ENCODE measurements at places on chromosomes 11 and 22. TPM values are rescaled to one million over a fixed set of nuclear protein-coding genes. Genes with fewer than 3 reads are reported as not detected.

The MFNG gene
- 22.3 TPM for total RNA-seq

- DNase-seq = no peak
Observed at GRCh38 chr11:34364102-34364501, 6.3 kb upstream of the ABTB2 start.

DNA sequence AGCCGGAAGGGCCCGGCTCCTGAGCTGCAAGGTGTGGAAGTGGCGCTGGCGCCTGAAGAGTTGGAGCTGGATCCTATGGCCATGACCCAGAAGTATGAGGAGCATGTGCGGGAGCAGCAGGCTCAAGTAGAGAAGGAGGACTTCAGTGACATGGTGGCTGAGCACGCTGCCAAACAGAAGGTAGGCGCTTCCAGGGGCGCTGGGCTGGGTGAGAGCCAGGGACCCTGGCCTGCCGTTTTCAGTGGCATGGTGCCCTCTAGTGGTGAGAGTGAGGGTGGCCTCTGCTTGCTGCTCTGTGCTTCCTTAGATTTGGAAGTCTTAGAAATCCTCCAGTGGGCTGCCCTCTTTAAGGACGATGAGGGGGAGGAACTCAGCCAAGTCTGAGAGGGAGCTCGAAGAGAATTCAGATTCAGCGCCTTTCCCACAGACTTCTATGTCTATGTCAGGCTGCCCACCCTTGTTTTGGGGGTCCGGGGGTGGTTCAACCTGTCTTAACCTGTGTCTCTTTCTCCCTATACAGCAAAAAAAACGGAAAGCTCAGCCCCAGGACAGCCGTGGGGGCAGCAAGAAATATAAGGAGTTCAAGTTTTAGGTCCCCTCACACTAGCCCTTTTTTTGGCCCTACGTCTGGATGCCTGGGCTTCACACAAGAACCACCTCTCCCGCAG, 1.8 kb upstream of the PACS1 start:
- DNase-seq = peak; percentile 81

DNA sequence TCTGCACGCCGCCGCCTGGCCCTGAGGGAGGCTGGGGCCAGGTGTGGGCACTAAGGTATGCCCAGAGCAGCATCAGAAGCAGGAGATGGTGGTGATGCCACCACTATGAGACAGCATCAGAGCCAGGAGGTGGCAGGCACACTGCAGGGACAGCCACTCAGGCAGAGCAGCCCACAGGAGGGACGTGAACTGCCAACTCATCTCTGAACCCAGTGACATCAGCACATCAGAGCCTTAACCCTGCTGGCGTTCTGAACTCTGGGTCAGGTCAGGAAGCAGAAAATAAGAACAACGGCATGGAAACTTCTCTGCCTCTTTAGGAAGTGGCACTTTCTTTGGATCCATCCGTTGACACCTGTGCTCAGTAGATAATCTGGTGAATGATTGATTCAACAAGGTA, 14.7 kb upstream of the IFT27 start:
- no peak for DNase-seq

- DNase-seq = no peak
Observed at GRCh38 chr11:16034074-16034473, 322.3 kb downstream of the SOX6 start.

The MYO7A gene
- total RNA-seq = 16.7 TPM

DNA sequence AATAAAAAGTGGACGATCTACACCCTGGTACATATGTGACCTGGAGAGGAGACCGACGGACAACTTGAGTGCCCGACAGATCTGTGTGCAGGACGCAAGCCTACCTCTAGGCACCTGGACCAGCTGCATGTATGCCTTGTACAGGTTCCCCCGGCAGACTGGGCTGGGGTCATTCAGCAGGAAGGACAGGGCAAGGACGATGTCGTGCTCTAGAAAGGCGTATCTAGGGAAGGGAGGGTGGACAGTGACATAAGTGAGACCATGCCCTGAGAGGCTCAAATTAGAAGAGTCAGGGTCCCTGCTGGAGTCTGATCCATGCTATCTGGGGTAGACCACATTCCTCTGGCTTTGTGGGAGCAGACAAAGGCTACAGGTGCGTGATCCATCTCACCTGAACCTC, 7.9 kb downstream of the RSPH14 start:
- DNase-seq = no peak

DNA sequence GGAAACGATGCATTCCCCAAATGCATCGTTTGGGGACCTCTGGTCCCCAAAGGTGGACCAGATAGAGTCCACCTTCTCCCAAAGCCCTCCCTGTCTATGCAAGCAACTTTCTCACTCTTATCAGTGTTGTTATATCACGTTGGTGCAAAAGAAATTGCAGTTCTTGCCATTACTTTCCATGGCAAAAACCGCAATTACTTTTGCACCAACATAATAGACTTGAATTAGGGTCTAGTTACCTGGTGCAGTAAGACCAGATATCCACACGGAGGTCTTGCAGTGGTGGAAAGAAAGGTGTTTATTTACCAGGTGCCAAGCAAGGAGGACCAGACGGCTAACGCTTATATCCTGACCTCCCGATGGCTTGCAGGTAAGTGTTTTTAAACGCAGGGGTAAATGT, 129.0 kb downstream of the MIAT start:
- no peak for DNase-seq

The SLC25A45 gene
- total RNA-seq = 12.0 TPM

The ZNF214 gene
- 8.3 TPM for total RNA-seq

GRCh38 chr11:76615950-76616349, 54.6 kb downstream of the LRRC32 start:
- DNase-seq = peak; percentile 48

The P2RY6 gene
- 3.6 TPM for total RNA-seq

- no peak for DNase-seq
Observed at GRCh38 chr11:114832532-114833125, 154.3 kb downstream of the NXPE2 start.

The SCGB1C1 gene
- total RNA-seq = not detected

DNA sequence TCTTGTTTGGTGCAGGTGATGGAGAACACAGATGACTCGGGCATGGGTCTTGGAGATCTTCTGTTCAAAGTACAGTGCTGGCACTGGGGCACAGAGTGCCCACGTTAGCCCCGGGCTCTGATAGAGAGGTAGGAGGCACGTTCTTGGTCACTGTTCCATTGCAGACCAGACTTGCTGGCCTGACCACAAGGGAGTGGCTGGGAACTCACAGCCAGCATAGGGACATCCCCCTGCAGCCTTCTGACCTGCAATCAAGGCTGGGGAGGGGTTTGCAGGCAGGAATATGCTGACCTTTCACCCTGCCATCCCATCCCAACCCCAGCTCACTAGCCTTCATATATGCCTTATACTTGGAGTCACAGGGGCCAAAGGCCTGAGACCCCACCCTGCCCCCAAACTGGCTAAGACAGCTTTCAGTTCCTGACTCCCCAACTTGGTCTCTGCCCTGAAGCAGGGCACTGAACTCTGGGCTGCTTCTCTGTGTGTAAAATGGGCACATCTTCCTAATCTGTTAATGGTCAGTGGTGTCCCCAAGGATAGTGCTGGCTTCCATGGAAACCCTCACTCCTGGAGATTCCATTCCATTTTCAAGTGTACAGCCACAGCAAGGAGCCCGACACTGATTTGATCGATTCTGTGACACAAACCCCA, 4.6 kb downstream of the MRPL49 start:
- no peak for DNase-seq

- no peak for DNase-seq
Observed at GRCh38 chr11:64649291-64649697, 58.3 kb downstream of the SLC22A12 start.
